ENCODE measurements at places on chromosomes 7 and 10. TPM values are rescaled to one million over a fixed set of nuclear protein-coding genes. Genes with fewer than 3 reads are reported as not detected.

- peak; percentile 19 for DNase-seq
Observed at GRCh38 chr10:63651864-63652263, 130.7 kb downstream of the REEP3 start.

DNA sequence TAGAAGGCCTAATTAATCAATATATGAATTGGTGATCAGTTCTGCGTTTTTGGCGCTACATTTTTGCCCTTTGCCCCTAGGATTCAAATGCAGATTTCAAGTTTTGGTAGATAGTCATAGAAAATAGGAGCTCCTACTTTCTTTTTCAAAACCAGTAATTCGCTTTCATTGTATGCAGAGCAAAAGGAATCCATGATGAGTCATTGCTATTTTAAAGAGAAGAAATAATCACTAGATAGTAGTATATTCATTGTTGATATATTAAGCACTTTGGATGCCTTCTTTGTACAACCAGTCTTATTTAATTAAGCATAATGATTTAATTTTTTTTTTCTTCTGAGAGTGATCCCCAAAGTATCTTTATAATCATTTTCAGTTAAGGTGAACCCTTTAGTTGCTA lies 50.3 kb downstream of the CSTF2T start:
- DNase-seq, result no peak

DNA sequence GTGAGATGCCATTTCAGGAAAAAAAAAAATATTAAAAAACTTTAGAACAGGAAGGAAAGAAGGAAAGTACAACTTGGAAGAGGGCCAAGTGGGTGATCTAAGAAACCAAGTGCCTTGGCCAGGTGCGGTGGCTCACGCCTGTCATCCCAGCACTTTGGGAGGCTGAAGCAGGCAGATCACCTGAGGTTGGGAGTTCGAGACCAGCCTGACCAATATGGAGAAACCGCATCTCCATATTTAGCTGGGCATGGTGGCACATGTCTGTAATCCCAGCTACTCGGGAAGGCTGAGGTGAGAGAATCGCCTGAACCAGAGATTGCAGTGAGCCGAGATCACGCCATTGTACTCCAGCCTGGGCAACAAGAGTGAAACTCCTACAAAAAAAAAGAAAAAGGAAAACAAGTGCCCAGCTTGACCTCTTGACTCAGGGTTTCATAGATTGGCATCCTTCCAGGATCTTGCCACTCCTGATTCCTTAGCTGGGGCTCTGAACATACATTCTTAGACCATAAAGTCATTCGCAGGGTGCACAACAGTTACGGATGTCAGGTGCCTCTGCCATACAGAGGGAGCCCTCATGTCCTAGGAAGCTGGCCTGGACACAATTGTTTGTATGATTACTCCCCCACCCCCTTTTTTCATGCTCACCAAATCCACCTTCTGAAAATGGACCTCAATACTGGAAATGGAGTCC lies 2.1 kb upstream of the GUSB start:
- no peak for DNase-seq

DNA sequence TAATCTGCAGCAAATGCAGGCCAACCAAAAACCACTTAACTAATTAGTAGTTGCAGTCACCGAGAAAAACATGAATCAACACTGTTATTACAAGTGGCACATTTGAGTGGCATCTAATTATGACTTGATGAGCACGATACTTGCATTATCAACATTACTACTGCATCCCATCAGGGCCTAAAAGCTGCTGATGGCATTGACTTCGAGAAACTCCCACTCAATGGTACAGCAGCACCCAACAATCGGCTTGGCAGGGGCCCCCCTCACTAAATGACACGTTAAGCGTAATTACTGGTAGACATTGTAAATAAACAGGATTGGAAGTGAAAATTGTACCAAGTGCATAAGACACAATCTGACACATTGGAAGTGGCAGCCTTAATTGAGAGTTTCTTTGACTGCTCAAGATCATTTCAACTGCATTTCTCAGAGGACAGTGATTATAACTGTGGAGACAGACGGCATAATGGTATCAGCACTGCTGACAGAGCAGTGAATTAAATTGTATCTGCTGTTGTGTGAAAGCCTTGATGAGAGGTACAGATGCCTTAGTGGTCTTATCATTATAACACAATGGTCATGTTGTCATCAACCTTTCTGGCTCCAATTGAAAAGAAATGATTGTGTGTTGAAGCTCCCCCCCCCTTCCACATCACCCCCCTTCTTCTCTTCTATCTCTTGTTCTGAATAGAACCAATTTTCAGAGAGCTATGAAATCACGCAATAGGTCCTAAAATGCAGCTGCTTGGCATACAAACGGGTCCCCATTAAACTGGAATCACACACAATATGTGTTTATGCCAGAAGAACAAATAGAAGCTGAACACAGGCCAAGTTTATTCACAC lies 43.4 kb downstream of the SHTN1 start:
- DNase-seq, result peak; percentile 66

DNA sequence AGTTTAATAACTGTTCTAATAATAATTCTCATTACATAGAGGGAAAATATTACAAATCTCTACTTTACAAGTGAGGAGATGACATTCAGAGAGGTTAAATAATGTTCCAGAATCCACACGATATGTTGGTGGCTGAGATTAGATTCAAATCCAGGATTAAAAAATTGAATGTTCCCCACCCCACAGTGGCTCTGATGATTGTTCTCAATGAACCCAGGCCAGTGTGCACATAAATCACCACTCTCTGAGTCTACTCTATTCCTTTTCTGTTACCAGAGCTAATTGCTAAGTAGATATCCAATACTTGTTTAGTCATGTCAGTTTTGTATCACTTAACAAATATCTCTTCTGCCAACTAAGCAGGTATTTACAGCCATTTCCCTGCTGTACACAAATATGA lies 281.0 kb downstream of the ABCA13 start:
- DNase-seq, result no peak

DNA sequence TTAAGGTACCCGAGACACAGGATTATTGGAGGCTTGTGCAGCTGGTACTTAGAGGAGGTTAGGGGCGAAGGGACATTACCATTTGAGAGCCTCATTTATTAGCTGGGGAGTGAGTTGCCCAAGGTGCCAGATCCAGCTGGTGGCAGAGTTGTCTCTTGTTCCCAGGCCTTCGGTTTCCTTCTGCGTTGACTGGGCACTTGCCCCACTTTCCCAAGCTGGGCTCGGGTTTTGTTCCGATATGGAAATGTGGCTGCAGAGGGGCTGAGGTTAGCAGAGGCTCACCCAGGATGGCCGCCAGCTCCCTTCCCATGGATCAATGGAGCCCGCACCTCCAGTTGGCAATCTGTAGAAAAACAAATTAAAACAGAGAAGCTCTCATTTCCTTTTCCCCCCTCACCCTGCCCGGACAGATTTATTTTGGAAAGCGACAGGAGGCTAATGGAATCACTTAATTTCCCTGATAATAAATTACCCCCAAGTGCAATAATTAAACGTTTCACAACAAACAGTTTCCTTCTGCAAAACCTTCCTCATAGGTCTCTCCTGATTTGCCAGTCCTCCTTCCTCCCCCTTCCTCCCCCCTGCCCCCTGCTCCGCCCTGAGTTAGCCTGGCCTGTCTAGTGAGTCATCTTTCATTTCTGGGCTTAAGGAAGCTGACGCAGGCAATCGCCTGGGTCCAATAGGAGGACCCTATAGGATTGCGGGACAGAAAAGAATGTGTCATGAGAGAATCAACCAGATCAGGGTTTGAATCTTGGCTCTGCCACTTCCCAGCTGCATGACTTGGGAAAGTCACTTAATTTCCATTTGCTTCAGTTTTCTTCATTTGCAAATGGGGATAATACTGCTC lies 51.7 kb downstream of the ADRA2A start:
- no peak for DNase-seq

- DNase-seq, result peak; percentile 72
Observed at GRCh38 chr7:84088802-84089201, 105.8 kb downstream of the SEMA3A start.

DNA sequence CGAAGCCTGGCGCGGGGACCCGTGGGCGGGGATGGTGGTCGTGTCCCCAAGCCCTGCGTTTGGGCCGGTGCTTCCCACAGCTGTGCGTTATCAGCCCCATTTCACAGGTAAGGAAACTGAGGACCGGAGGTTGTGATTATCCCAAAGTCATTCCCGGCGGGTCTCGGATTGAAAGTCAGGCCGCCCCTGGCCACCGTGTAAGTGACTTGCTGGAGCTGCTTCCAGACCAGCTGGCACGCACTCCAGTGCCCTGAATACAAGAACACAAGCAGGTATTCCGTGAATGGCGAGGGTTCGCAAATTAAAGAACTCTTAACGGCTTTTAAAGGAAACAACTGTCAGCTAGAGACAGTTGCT lies 675 bp upstream of the ATE1 start:
- peak; percentile 44 for DNase-seq

GRCh38 chr10:86518781-86519180 lies 2.8 kb downstream of the WAPL start:
- no peak for DNase-seq

DNA sequence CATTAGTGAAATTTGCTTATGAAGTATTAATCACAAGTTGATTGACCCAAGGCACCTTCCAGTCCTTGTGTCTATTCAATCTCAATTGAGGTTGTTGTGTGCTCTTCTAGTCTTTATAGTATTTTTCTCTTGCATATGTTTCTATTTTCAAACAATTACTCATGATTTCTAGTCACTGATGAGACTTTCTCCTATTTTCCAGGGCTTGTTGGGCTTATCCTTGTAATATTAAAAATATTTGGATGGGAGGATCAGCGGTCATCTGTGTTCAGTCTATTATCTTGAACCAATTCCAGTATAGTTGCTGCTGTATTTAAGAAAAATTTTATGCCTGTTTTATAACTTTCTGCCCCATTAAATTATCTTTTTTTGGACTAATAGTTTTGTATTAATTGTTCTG lies 154.4 kb downstream of the PTEN start:
- DNase-seq, result no peak

GRCh38 chr7:43904533-43905208 lies 1.7 kb downstream of the URGCP start:
- no peak for DNase-seq

GRCh38 chr7:135877805-135878204 lies 99.4 kb downstream of the MTPN start:
- DNase-seq, result no peak

DNA sequence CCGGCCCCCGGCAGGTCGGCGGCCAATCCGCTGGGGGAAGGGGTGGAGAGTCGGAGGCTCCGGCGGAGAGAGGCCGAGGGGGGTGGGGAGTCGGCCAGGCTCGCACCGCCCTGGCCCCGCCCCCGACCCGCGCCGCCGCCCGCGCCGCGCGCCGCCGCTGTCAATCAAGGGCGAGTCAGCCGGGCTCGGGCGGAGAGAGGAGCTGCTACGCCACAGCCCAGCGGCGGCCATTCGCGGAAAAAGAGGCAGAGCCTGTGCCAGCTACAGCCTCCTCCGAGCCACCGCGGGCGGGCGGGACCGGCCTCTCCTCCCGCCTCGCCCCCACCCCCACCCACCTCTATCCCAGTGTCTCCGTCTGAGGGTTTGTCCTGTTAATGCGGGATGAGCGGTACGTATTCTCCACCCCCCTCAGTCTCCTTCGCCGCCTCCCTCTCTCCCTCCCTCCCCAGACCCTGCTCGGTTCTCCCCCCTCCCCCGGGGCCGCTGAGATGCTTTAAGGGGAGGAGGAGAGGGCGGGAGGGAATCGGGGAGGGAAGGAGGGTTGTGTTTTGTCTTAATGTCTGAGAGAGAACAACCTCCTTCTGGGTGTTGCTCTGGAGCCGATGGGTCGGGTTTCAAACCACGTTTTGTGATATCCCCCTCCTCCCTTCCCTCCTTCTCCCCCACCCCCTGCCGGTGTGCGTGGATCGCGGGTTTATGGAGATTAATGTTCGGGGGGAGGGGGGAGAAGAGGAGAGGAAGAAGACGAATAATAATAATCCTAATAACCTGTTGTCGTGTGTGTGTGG lies at the start of gene SP4:
TSS of gene SP4 (plus strand) at position 213 of the 788 bp plus-strand sequence. CDS start at position 382, 169 bp downstream.
- peak; percentile 96 for DNase-seq

- no peak for DNase-seq
Observed at GRCh38 chr10:74529205-74529604, 297.2 kb upstream of the KAT6B start.

DNA sequence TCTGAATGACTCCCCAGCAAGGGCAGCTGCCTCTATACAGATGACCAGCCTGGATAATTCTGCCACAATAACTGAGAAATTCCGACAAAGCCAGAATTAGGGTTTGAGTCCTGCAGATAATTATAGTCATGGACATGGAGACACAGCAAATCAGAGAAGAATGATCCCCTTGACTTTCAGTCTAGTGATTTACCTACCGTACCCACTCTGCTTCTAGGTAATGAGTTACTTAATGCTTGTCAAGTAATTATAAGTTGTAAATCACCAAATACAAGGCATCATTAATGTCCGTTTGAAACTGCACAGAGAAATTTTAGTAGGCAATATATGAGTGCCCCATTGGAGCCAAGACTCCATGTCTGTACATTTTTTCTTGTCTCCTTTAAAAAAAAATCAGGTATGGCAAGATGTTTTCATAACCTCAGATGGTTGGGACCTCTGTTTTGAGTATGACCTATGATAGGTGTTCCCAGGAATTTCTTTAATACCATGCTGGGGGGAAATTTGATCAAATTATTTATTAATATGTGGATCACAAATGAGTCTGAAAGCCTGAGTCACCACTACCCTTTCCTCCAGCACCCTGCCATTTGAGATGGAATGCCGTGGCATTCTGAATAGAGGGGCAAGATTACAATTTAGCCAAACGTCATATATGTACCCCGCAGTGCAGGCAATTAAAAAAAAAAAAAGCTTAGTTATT lies 5.5 kb upstream of the ARID5B start:
- DNase-seq, result no peak

- no peak for DNase-seq
Observed at GRCh38 chr10:121414366-121415062, 183.7 kb downstream of the FGFR2 start.

DNA sequence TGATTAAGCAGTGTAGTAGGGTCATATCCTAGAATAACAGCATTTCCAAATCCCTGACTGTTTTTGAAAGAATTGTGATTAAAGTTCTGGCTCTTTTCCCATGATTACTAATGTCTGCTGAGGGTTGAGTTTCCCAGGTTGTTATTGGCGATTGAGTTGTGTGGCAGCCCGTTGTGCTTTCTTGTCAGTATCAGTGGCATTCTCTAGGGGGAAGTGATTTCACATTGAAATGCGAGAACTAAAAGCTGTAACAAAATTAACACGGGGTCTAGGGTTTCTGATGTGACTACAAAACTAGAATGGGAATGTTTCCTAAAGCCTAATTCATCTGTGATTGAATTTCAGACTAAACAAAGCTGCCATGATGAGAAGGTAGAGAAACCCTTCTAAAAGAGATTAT lies 349.4 kb downstream of the EXOC4 start:
- DNase-seq, result peak; percentile 13

The PDE6C gene
- not detected for polyA plus RNA-seq

The ARMC3 gene
- 1.6 TPM for polyA plus RNA-seq

The LIPF gene
- not detected for polyA plus RNA-seq

The NPC1L1 gene
- polyA plus RNA-seq, result not detected

The GPR37 gene
- 63.7 TPM for polyA plus RNA-seq

The CHST3 gene
- polyA plus RNA-seq, result 11.4 TPM

The TMEM184A gene
- 4.3 TPM for polyA plus RNA-seq

The CHN2 gene
- 26.5 TPM for polyA plus RNA-seq

The PLEKHS1 gene
- not detected for polyA plus RNA-seq

The INSIG1 gene
- 35.2 TPM for polyA plus RNA-seq

The HABP2 gene
- 10.9 TPM for polyA plus RNA-seq

The MSMB gene
- polyA plus RNA-seq, result not detected

The CALHM1 gene
- 0.37 TPM for polyA plus RNA-seq

The PTN gene
- polyA plus RNA-seq, result 169 TPM

The CNPY1 gene
- polyA plus RNA-seq, result 0.97 TPM

The PARD3 gene
- polyA plus RNA-seq, result 33.7 TPM

The INHBA gene
- polyA plus RNA-seq, result 0.17 TPM

The CCL24 gene
- polyA plus RNA-seq, result 1.4 TPM

The RFC2 gene
- 83.2 TPM for polyA plus RNA-seq

The PLAC9 gene
- 6.4 TPM for polyA plus RNA-seq

The TAS2R3 gene
- not detected for polyA plus RNA-seq

The CCDC7 gene
- 0.93 TPM for polyA plus RNA-seq

Measured in brain (organoid and tissue), 16 donors.